ENCODE measurements at places on chromosomes 1 and 21.

GRCh38 chr1:41724248-41724647 lies 194.5 kb downstream of the HIVEP3 start:
- no peak for DNase-seq

GRCh38 chr21:34336756-34337391 lies 26.9 kb upstream of the KCNE2 start:
- no peak for DNase-seq

DNA sequence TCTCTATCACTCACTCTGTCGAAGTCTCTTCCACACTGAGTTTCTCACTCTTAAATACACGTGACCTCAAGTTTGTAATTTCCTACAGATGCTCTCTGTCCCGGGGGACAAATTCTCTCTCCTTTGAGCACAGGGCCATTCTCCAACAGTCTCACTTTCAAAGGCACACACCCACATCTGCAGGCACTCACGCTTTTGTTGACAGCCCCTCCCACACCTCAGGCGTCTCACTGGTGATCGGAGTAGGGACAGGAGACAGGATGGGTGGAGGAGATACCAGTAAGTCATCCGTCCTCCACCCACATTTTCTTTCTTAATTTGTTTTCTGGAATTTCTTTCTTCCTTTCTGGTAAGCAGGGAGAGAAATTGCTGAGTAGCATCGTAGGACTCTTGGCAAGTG lies 40.6 kb upstream of the GREM2 start:
- DNase-seq, result no peak

DNA sequence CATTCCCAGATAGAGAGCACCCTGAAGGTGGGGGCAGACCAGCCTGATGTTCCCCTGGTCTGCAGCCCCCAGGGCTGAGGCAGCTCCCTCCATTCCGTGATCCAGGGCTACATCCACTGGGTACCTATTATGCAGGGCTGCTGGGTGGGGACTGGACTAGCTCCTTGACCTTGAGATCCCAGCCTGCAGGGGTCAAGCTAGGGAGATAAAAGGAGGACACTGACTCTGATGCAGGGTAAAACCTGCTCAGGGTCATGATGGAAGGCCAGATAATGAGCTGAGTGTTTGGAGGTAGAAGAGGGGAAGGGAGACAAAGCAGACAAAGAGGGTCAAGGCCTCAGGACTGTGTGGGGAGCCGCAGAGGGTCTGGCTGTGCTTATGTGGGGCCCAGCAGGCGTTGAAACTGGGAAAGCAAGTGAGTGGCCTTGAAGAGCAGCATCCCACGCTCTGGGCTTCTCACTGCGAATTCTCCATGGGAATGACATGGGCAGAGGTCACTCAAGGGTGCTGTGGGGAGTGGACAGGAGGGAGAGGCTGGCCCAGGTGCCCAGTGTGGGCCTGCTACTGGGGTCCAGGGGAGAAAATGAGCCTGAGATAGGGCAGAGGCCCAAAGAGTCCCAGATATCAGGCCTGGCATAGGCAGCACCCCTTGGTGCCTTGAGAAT lies 9.7 kb downstream of the FOXO6 start:
- DNase-seq, result no peak

DNA sequence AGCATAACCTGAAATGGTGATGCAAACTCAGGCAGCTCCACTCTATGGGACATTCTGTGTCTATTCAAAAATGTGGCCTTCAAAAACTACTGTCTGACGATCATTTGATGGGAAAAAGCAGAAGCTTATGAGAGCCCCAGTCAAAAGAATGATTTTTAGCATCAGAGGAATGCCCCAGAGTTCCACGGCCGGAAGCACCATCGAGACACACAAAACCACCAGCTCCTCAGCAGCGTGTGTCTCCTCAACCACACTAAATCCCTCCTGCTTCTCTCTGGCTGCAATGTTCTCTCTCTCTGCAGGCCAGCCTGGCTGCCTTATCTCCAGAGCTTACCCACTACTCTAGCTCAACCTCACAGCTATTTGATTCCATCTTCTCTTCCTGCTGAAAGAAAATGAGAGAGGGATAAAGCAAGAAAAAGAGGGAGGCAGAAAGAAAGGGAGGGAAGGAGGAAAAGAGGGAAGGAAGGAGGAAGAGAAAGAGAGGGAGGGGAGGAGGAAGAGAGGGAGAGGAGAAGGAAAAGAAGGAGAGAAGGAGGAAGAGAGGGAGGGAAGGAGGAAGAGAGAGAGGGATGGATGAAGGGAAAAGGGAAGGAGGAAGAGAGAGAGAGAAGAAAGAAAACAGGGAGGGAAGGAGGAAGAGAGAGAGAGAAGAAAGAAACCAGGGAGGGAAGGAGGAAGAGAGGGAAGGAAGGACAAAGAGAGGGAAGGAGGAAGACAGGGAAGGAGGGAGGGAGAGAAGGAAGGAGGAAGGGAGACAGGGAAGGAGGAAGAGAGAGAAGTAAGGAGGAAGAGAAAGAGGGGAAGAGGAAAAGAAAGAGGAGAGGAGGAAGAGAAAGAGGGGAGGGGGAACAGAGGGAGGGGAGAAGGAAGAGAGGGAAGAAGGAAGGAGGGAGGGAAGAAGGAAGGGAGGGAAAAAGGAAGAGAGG lies 33.5 kb upstream of the LAPTM5 start:
- no peak for DNase-seq

DNA sequence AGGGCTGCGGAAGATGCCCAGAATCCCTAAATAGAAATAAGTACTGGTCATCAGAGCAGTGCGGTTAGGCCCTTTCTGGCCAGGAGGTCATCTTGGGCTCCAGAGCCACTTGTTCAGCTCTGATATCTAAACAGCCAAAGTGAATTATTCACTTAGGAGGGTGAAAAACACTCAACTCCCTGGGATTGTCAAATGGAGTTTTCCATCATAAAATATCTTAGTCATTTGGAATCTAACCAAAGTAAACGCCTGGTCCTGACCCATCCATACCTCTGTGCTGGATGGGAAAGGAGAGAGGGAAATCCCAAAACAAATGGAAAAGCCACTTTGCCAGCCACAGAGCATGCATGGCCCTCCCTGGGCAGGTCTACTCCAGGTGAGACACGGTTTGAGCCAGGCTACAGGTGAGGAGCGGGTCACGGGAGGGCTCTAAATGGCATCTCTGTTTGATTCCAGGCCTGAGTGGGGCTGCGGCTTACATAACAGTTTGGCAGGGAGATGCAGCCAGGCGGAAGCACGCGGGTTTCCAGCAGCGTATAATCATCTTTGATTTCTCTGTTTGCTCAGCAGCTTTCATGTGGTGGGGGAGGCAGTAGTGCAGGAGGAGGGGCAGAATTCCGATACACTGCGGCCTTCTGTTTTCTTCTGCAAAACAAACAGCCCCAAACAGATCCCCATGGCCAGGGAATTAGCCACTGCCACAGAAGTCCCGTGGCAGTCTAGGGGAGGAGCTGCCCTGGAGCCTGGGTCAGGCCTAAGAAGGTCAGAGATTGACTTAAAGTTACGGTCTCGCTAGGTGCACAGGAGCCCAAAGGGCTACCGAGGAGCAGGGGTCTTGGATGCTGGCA lies 59.1 kb upstream of the ZNF648 start:
- DNase-seq, result peak; percentile 33

DNA sequence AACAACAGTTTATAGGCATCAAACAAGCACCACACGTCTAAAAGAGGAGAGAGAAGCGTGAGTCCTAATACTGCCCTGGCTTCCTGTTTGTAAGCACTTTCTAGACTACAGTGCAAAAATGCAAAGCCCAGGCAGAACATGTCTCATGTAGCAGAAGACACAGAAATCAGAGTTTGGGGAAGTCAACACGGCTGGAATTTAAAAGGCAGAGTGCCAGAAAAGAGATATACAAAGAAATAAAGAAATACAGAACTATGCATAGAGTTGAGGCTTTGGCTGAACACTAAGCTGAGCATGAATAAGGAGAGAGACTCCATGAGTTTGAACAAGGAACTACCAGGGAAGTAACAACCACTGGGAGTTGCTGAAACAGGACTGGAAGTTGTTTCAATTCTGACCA lies 566.6 kb upstream of the NR5A2 start:
- no peak for DNase-seq

- no peak for DNase-seq
Observed at GRCh38 chr1:100130552-100131077, 2.1 kb downstream of the SASS6 start.

DNA sequence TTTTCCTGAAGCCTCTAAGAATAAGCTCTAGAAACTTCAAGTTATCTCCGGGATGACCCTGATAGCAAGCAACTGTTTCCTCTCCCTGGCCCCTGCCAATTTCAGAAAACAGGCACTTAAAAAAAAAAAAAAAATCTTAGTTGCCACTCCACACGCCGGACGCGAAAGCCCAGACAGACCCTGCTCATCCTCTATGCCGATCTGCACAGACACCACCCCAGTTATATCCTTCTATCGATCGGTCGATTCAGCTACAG lies 1.7 kb downstream of the ANP32E start:
- no peak for DNase-seq

DNA sequence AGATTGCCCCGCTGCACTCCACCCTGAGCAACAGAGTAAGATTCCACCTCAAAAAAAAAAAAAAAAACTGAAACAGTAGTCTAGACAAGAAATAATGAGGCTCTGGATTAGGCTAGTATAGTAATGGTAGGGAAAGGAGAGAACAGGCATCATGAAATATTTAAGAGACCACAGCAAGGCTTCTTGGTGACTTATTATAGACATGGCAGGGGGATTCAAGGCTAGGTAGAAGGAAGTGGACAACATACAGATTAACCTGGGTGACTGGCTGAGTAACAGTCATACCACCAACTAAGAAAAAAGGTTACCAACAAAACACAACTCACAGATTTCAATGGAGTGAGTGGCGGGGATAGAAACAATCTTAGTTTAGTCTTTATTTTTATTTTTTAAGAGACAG lies 8.3 kb downstream of the NVL start:
- no peak for DNase-seq

DNA sequence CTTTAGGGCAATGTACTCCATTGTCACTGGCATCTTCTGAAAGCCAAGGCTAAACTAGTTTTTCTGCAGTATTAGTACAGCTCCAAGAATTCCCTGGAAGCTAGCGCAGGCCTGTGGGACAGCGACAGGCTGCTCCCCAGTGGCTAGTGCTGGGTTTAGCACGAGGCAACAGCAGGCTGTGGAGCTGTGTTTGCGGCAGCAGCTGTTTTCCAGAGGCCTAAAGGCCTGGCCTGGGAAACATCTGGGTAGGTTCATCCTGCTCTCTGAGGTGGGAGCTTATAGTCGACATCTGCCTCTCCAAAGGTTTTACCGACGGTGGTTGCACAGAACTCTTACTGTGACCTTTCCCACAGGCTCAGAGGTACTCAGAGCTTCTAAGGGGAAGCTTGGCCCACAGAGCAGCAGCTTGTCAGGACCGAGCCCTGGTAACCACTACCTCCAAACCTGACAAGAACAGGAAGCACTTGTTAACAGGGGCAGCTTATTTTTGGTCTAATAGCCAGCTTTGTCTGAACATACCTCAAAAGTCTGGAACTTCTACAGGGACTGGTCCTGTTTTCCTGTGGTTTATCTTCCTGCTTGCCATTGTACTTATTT lies 17.2 kb downstream of the CC2D1B start:
- peak; percentile 45 for DNase-seq

- DNase-seq, result no peak
Observed at GRCh38 chr1:1148061-1148460, 25.6 kb upstream of the TTLL10 start.

DNA sequence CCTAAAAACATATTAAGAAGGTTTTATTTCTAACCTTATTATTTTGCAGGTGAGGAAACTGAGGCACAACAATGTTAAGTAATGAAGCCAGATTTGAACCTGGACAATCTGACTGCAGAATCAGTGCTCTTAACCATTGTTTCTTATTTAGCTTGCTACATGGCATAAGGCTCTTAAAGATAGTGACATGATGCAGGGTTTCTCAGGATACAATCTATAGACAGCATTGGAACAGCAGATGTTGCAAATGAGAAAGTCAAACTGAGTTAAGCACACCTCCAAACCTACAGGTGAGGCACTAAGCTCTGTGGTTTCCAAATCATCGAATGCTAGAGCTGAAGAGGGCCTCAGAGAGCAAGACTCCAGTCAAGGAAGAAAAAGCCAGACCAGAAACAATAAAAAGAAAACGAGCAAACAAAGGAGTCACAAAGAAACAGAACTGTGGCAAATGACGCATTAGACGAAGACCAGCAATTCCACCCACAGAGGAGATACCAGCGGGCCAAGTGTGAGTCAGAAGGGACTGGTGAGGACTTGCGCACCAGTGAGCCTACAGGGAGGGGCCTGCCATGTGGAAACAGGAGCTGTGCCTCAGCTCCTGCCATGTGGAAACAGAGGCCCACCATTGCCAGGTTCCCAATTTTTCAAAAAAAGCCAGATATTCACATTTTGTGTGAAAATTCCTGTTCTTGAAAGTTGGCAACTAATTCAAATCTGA lies 14.4 kb downstream of the CD58 start:
- no peak for DNase-seq

- no peak for DNase-seq
Observed at GRCh38 chr1:230807029-230807428, 59.8 kb downstream of the CAPN9 start.

GRCh38 chr1:42873670-42874069 lies 27.3 kb downstream of the ZNF691 start:
- DNase-seq, result no peak

GRCh38 chr1:47709019-47709871 lies 271.4 kb downstream of the FOXD2 start:
- DNase-seq, result peak; percentile 72

DNA sequence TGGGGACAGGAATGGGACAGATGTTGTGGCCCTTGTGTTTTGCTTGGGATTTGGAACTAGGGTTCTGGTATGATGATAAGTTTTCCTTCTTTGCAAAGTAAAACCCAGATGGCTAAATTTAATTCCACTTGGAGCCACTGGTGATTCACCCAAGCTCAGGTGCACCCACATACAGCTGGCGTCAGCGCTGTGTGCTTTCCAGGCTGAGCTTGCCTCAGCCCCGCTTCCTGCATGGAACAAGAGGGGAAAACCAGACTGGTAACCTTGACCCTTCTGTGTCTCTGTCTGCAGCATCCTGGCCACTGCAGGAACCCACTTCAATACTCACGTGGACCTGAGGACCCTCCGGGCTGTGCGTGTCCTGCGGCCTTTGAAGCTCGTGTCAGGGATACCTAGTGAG lies 94.2 kb downstream of the CACNA1E start:
- DNase-seq, result no peak

- no peak for DNase-seq
Observed at GRCh38 chr1:206834711-206835110, 30.7 kb upstream of the IL20 start.

GRCh38 chr1:38444770-38445442 lies 398.3 kb upstream of the POU3F1 start:
- DNase-seq, result no peak

- no peak for DNase-seq
Observed at GRCh38 chr1:178749581-178750166, 24.6 kb downstream of the RALGPS2 start.

DNA sequence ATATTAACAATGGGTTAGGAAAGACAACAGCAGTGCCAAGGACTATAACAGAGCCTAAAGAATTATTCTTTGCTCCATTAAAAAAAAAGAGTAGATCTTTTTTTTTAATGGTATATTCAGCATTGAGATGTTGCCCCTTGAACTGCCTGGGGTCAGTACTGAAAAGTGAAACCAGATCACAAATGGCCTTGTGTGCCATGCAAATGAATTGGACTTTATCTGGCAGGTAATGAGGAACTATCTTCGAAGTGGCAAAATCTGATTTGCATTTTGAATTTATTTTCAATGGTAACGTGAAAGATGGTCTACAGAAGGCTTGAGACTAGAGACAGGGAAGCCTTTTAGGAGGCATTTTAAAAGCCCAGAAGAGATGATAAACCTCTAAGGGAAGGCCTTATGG lies 21.4 kb upstream of the PKN2 start:
- DNase-seq, result no peak

Measured in HEK293T (cell line).